ENCODE measurements at places on chromosomes 3 and 15.

- no peak for DNase-seq
Observed at GRCh38 chr15:85489773-85490493, 109.5 kb downstream of the AKAP13 start.

GRCh38 chr3:38966811-38967692, 84.7 kb downstream of the SCN11A start:
- DNase-seq = no peak

DNA sequence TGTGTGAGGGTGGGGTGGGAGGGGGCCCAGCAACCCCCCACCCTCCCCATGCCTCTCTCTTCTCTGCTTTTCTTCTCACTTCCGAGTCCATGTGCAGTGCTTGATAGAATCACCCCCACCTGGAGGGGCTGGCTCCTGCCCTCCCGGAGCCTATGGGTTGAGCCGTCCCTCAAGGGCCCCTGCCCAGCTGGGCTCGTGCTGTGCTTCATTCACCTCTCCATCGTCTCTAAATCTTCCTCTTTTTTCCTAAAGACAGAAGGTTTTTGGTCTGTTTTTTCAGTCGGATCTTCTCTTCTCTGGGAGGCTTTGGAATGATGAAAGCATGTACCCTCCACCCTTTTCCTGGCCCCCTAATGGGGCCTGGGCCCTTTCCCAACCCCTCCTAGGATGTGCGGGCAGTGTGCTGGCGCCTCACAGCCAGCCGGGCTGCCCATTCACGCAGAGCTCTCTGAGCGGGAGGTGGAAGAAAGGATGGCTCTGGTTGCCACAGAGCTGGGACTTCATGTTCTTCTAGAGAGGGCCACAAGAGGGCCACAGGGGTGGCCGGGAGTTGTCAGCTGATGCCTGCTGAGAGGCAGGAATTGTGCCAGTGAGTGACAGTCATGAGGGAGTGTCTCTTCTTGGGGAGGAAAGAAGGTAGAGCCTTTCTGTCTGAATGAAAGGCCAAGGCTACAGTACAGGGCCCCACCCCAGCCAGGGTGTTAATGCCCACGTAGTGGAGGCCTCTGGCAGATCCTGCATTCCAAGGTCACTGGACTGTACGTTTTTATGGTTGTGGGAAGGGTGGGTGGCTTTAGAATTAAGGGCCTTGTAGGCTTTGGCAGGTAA, 8.1 kb downstream of the FAM131A start:
- DNase-seq = peak; percentile 56

DNA sequence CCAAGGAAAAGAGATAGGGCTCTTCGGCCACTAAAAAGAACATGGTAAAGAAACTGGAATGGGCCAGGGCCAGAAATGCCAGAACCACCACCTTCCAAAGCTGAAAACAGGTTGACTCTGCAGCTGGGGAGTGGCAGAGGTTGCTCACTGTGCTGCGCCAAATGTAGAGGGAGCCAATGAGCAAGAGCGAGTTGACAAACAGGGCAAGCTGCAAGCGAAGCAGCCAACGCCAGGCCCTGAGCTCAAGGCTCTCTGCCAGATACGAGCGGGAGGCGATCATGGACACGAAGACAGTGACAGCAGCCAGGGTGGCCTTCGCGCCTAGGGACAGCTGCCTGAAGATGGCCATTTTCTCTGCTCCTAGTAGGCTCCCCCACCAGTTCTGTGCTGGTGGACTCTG, 3.1 kb downstream of the GLB1 start:
- DNase-seq = no peak

DNA sequence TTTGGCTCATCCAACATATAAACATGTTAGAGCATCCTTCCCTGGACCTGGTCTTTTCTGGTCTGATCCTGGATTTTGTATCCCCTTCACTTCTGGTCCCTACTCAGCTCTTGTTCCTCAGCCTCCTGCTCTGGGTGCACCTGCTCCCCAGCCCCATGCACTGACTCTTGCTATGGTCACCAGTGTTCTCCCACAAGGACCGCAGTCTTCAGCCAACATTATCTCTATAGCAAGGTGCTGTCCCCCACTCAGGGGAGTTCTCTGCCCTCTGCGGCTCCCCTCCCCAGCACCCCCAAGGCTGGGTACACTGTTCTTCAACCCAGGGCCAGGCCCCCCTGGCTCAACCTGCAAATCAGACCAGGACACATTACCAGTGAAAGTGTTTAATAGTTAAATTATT, 80.2 kb downstream of the SEC22A start:
- no peak for DNase-seq

DNA sequence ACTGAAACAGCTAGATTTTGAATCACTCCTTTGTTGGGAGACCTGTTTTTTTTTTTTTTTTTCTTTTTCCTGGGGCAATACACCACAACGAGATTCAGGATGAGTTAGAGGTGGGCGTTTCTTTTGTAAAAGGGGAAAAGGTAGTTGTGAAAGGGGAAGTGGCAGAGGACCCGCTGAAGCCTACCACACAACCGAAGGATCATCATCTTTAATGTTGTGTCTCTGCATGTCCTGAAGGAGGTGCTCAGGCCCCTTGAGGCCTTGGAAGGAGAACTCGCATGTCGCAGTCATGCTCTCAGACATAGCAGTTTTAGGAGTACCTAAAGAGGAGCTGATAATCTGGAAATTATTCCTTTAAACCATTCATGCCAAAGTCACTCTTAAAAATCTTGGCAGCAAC, 137.9 kb upstream of the LRIG1 start:
- no peak for DNase-seq

DNA sequence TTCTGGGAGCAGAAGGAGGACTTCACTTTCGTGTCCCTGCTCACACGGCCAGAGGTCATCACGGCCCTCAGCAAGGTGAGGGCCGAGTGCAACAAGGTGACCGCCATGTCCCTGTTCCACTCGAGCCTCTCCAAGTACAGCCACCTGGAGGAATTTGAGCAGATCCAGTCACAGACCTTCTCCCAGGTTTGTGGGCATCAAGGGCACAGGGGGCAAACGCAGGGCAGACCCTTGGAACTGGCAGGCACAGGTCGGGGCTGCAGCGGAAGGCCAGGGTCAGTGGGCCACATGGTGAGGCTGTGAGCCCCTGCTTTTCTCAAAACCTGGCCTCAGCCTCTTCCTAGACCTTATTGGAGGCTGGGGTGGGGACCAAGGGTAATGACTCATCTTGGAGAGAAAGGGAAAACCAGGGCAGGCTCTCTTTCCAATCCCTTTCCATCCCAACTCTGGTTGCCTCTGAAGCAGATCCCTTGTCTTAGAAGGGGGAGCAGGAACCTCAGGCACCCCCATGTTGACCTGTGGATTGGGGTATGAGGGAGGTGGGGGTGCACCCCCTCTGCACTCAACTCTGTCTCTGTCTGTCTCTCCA, 29.5 kb downstream of the DNAH1 start:
- no peak for DNase-seq

GRCh38 chr3:113264283-113265131, 53.1 kb downstream of the BOC start:
- DNase-seq = peak; percentile 99

DNA sequence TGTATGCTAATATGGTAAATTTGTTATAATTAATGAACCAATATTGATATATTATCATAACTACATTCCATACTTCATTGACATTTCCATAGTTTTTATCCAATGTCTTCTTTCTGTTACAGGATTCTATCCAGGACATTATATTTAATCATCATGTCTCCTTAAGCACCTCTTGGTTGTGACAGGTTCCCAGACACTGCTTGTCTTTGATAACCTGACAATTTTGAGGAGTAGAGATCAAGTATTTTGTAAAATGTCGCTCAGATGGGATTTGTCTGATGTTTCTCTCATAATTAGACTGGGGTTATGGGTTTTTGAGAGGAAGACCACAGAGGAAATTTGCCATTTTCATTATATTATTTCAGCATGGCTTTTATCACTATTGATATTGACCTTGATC, 317.4 kb downstream of the PLOD2 start:
- DNase-seq = no peak

DNA sequence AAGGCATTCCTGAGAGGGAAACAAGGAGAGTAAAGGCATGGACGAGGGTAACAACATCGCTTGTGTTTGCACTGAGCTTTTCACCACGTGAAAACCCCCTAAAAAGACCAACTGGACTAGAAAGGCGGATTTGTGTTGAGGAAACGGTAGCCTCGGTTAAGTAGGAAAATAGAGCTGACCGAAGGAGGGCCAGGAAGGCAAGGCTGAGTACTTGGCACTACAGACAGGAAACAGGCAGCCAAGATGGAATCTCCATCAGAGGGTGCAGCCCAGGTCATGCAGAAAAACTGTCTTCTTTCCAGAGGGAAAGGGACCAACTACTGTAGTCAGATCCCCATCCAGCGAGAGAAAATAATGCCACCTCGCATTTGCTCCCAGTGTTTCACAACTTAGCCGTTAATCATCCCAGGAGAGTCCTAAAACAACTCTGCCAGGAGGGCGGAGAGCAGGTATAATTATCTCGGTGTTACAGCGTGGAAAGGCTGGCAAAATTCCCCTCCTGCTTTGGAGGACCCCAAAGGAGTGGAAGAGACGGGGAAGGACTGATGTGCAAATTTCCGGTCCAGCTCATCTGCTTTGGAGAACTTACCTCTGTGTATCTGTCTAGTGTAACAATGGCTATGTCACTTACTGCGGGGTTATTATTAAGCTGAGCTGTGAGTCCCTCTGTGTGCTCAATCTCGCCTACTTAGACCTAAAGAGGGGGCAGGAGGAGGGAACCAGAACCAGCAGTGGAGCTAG, 77.2 kb downstream of the MYO1E start:
- DNase-seq = no peak

- DNase-seq = peak; percentile 83
Observed at GRCh38 chr15:23567921-23568320, 2.4 kb downstream of the MKRN3 start.

DNA sequence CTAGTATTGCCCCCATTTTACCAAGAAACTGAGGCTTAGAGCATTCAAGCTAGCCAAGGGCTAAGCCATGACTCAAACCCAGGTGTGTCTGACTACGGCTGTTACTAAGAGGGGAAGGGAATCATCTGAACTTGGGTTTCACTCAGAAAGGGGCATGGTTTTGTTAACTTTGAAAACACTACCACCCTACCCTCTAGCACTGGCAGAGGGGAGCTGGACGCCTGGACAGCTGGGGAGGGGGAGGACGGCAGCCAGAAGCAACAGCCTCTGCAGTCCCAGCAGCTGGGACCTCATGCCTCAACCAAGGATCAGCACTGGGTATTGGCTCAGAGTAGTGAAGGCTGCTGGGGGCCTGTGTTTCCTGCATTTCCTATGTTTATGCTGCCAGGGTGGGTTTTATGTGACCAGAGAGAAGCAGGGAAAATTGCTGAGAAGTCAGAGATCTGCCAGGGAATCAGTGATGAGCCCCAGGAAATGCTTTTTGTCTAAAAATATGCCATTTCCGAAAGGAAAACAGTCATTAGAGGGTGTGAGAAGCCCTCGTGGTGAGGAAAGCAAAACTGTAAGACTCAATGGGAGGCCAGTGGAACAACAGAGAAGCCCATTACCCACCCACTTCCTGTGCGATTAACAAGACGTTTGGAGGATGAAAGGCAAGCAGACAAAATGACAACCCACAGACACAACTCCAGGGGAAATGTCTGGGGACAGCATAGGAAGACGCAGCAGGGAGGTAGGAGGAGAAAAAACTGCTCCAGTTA, 41.2 kb downstream of the LIPC start:
- no peak for DNase-seq

DNA sequence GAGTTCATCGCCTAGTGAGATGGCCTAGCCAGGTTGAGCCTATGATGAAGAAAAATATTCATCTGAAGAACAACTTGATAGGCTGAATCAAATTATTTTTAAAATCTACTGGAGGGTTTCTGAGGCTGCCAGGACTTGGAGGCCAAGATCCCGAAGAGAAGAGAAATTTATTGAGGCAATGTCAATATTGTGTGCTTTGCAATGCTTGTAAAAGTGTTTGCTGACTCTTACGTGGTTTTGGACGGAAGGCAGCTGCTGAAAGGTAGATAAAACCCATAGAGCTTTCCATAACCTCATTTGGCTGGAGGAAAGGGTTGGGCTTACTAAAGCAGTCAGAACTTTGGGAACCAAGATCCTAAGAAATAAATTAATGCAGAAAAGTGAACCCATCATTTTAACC, 361.0 kb upstream of the IL12A start:
- DNase-seq = no peak

GRCh38 chr15:32869776-32870175, 152.0 kb downstream of the GREM1 start:
- no peak for DNase-seq
